Renal cortex interstitium (tissue), 15 donors: ENCODE measurements at places on chromosomes 16 and 17. TPM values are rescaled to one million over a fixed set of nuclear protein-coding genes. Genes with fewer than 3 reads are reported as not detected.
A peak's percentile ranks its signal among the peaks of the same experiment; 100 is the strongest.

The SHBG gene
- polyA plus RNA-seq = 4.0 TPM

The GSDMA gene
- polyA plus RNA-seq = 2.5 TPM

The RILP gene
- 3.0 TPM for polyA plus RNA-seq

The HS3ST3A1 gene
- polyA plus RNA-seq = 4.5 TPM

The WNT9B gene
- 7.9 TPM for polyA plus RNA-seq

The CCDC78 gene
- 3.6 TPM for polyA plus RNA-seq

The GSG1L2 gene
- polyA plus RNA-seq = not detected

The FOXN1 gene
- polyA plus RNA-seq = 0.92 TPM

The LRRC37A gene
- 5.1 TPM for polyA plus RNA-seq

DNA sequence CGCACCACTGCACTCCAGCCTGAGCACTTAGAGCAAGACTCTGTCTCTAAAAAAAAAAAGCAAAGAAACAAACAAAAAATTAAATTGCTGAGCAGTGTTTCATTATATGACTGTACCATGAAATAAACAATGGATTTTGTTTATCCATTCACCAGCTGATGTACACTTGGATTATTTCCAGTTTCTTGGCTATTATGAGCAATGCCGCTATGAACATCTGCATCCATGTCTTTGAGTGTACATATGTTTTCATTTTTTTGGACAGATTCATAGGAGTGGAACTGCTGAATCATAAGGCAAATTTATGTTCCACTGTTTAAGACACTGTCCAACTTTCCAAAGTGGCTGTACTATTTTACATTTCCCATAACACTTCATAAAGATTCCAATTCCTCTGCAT is 8.0 kb downstream of the RNF157 start:
- DNase-seq = no peak

DNA sequence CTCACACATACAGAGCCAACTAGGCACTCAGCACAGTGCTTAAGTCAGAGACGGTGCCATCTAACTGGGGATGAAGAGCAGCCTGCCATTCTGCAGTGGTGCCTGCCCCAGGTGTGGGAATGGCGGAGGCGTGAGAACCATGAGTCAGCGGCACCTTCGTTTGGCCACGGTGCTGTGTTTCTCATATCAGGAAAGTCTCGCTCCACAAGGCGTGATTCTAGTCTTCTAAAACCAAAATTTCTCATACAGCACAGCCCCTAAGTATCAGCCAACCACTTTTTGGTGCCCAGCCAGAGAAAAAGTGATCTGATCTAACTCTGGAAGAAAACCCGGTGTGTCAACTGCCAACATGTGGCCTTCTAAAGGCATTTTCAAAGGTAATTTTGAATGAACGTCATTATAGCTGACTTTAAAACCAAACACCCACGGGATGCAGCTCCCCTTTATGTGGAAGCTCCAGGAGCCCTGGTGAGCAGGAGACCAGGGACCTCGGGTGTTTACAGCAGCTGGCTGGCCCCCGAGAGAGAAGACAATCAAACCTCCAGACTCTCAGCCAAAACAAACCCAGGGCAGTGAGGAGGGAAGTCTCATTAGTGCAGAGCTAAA is 54.6 kb downstream of the ABCC12 start:
- no peak for DNase-seq

DNA sequence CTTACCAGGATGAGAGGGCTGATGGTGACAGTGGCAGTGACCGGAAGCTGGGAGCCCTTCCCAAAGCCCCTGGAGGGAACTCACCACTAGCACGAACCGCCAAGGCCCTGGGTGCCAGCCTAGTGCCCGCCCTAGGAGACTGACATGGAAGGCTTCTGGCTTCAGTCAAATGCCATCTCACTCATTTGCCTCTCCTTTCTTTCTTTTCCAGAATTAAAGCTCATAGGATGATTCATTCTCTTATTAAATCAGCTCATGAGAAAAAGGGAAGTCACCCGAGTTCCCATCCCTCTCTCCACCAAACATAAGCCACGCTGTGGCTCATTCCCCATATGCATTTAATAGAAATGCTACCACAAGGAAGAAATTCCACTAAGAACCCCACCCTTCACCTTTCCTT is 12.1 kb downstream of the CUEDC1 start:
- DNase-seq = no peak

DNA sequence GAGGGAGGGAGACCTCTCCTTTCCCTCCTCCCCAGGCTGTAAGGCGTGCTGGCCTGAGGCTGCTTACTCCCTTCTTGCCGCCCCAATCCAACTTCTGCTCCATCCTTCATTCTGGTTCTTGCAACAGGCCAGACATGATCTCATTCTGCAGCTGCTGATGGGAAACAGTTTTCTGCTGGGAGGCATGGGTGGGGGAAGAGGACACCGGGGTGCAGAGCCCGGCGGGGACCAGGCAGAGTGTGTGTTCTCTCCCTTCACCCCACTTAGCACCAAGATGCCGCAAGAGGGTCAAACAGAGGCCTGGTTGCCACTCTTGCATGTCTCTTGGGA is 1.4 kb downstream of the SARM1 start:
- no peak for DNase-seq

DNA sequence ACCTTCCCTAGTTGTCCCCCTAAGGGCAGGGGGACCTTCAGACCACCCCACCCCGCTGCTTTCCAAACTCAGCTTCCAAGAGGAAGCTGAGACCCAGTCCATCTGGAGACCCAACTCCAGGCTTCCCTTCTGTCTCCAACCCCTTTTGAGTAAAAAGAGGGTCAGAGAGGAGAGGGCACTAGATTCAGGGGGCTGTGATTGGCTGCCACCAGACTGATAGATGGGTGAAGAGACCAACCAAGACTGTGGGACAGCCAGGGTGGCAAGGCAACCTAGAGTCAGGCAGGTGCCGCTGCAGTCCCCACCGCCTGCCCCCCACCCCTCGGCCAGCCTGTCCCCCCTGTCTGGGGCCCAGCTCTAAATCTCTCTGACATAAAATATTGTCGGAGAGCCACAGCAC is 92.5 kb downstream of the SDK2 start:
- peak; percentile 19 for DNase-seq

DNA sequence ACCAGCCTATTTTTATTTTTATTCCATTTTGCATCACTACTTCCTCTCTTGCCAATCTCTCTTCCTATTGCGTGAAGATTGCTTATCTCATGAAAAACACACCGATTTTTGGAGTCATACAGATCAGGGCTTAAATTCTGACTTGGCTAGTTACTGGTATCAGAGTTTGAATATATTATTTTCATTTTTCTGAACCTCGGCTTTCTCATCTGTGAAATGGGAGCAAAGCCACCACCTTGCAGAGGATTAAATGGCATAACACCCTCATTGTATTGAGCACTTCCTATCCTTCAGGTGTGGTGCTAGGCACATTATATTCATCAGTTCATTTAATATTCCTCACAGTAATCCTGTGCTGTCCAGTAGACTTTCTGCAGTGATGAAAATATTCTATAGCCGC is 208.8 kb downstream of the HAPSTR1 start:
- no peak for DNase-seq

DNA sequence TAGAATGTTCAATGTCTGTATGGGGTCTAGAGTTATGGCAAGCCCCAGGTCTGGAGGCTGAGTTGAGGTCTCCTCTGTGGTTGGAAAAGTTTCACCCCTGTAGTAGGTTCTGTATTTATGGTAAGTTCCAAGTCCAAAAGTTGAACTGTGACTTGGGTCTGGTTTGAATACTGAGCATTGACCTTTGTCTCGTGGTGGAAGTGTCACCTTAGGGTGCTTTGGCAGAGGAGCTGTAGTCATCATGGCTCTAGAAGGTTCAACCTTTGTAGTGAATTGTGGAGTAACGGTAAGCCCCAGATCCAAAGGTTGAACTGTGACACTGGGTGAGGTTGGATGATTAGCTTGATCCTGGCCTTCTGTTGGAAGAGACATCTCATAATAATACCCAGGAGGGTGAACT is 17.6 kb downstream of the RDM1 start:
- no peak for DNase-seq

DNA sequence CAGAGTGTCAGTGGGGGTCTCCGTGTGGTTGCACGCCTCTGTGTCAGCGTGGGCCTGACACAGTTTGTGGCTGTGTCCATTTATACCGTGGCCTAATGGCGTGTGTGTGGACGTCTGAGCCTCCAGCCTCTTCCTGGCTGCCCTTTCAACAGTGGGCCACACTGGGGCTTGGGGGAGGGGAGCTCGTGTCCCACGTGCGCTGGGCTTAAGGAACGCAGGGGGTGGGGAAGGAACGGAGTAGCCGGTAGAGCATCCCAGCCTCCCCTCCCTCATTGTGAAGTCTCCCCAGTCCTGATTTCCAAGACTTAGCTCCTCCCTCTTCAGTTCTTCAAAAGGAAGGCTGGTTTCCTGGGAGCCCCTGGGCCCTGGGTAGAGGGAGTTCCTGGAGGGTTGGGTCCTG is 9.5 kb upstream of the HES7 start:
- no peak for DNase-seq

- peak; percentile 27 for DNase-seq
Measured at GRCh38 chr17:74332763-74333283, 6.8 kb downstream of the KIF19 start.

- no peak for DNase-seq
Measured at GRCh38 chr16:87816507-87817100, 50.8 kb upstream of the KLHDC4 start.

DNA sequence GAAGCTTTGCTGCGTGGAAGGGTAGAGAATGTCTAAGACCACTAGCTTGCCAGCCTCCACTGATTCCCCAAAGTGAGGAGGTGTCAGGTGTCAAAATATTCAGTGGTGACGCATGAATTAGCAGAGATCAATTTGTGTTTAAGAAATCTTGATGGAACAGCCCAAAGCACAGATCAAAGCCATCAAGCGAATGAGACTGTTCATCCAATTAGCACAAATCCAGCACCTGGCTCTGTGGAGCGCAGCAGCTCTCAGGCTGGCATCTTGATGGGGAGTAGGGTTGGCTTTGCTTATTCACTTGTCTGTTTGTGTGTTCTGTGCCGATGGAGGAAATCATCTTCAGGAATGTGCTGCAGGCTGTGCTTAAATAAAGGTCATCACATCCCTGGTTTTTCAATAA is 456.8 kb upstream of the CCL2 start:
- no peak for DNase-seq

DNA sequence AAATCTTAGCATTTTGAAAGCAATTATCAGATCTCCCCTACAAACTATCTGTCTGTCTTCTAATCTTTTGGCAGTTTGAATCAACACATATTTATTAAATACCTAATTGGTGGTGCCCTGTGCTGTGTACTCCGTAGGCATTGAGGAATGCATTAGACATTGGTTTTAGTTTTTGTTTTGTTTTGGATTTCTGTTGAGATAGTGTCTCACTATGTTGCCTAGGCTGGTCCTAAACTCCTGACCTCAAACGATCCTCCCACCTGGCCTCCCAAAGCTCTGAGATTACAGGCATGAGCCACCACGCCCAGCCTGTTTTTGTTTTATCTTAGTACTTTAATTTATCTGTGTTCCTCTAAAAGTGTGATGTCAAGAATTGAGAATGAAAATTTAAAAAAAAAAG is 124.8 kb upstream of the RBL2 start:
- no peak for DNase-seq

DNA sequence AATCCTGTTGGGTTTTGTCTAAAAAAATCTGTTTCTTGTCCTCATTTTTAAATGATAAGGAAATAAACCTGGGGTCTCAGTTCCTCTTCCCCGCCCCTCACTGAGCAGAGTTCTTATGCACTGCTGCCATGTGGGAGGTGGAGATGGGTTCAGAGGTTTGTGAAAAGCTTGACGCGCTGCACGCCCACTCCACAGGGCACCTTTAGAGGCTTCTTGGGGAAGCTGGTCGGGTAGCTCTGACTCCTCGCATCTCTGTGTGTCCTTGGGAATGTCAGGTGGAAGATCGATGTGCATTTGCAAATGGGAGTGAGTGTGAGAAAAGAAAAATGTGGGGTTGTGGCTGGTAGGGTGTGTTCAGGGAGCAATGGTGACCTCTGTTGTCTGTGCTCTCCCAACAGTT is 4.7 kb upstream of the ZNHIT3 start:
- DNase-seq = no peak

DNA sequence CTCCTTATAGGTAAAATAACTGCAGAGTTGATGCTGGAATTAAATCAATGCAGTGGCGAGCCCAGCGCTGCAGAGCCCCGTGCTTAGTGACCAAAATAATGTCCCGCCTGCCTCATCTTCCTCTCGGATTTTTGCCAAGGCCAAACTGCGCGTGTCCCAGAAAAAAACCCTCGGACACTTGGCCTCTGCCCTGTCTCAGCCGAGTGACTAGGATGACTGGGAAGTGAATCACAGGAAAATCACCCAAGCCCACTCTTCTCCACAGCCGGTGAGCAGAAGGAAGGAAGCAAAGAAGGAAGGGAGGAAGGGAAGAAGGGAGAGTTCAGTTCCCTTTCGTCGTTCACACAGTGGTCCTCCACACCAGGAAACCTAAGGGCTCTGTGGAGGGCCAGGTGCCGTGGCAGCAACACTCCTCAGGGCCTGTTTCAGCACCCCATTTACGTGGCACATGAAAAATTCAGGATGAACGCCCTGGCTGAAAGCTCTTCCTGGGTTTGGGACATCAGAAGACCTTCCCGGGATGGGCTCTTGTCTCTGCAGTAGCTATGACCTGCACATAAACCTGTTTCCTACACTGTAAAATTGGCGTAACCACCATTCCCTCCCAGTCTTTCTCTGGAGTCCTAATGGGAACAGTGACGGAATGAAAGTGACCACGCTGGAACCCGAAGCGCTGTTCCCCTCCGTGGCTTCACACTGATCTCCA is 25.4 kb upstream of the HOXB13 start:
- no peak for DNase-seq

GRCh38 chr16:808085-808386 is 7.5 kb upstream of the GNG13 start:
- no peak for DNase-seq

DNA sequence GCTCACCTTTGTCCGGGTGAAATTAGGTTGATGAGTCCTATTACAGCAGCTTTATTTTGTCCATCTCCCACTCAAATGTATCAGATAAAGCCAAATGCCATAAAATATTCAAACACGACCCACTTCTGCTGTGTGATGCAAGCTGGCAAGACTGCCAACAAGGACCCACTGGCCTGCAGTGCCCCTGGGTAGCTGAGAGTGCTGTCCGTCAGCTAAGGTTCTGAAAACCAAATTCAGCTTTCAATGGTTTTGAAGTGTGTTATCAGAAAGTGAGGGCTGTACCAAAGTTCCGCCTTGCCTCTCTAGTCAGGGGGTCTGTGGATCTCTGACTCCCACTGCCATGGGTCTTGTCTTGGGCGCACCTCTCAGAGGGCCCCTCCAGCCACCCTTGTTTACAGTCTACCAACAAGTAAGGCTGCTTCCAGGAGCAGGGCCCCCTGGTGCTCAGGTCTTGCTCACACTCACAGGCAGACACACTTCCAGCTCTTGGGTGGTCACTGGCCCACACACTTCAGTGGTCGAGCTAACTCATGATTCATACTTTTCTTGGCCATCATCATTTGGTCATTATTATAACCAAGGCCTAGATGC is 10.5 kb upstream of the CCDC182 start:
- DNase-seq = no peak

- no peak for DNase-seq
Measured at GRCh38 chr16:2898831-2899563, 12.7 kb upstream of the FLYWCH1 start.

DNA sequence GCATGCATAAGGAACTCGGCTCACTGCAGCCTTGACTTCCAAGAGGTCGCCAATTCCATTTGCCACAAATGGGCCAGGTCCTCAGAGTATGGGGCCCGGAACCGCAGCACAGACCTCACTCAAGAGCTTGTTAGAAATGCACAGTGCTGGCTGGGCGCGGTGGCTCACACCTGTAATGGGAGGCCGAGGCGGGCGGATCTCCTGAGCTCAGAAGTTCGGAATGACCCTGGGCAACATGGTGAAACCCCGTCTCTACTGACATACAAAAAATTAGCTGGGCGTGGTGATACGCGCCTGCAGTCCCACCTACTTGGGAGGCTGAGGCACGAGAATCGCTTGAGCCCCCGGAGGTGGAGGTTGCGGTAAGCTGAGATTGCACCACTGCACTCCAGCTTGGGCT is 19.6 kb upstream of the N4BP1 start:
- DNase-seq = no peak
